ENCODE measurements at places on chromosomes 16 and 17. TPM values are rescaled to one million over a fixed set of nuclear protein-coding genes. Genes with fewer than 3 reads are reported as not detected.
A peak's percentile ranks its signal among the peaks of the same experiment; 100 is the strongest.

The CES3 gene
- total RNA-seq = 1.9 TPM

The MRC2 gene
- 61.4 TPM for total RNA-seq

The MYH11 gene
- total RNA-seq = not detected

GRCh38 chr16:27315333-27316037 is 1.7 kb downstream of the IL4R start:
- peak; percentile 59 for DNase-seq

The SYNGR2 gene
- 41.3 TPM for total RNA-seq

DNA sequence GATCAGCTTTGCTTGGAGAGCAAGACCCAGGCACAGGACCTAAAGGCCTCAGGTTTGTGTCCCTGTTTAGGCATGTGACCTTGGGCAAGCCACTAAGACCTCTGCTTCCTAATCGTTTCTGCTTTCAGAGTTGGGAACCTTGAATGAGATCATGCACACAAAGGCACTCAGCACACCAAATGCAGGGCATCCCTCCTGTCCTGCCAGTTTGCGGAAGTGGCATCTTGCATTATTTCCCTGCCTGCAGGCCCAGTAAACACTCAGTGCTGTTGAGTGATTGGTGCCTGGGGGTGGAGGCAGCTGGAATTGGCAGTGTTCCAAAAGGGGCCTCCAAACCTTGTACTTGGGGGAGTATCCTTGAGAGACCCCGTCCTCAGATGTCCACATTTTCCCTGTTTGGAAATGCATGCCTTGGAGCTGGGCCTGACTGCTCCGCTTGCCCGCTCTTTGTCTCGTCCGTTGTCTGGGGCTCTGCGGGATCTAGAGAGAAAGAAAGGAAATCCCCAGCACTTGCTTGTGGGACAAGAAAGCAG is 28.7 kb downstream of the MRM1 start:
- no peak for DNase-seq

DNA sequence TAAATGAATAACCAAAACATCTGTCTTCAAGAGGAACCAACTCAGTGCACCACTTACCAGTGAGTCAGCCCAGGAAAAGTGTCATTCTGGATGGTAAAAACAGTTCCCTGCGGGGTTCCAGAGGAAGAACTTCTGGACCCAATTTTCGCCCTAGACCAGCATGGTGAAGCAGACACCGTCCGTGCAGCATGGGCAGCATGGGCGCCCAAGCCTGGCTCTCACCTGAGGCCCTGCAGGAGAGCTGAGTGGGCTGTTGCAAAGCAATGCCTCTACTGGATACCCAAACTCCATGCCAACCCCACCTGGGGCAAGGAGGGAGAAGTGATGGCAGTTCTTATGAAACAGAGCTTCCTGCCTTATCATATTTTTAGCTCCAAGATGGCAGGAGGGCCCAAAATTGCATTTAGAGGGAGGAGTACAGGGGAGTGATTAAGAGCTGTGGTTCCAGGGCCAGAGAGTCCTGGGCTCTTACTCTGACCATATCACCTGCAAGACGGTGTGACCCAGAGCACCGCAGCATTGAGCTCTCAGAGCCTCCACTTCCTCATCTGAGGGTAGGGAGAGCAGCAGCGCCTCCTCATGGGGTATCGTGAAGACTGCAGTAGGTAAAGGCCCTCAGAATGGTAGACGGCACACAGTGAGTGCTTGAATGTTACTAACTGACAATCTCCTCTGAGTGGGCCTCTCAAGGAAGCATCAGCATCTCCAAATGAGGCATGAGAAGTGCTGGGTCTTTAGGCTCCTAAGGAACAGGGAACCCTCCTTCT is 16.6 kb upstream of the INPP5K start:
- DNase-seq = no peak

DNA sequence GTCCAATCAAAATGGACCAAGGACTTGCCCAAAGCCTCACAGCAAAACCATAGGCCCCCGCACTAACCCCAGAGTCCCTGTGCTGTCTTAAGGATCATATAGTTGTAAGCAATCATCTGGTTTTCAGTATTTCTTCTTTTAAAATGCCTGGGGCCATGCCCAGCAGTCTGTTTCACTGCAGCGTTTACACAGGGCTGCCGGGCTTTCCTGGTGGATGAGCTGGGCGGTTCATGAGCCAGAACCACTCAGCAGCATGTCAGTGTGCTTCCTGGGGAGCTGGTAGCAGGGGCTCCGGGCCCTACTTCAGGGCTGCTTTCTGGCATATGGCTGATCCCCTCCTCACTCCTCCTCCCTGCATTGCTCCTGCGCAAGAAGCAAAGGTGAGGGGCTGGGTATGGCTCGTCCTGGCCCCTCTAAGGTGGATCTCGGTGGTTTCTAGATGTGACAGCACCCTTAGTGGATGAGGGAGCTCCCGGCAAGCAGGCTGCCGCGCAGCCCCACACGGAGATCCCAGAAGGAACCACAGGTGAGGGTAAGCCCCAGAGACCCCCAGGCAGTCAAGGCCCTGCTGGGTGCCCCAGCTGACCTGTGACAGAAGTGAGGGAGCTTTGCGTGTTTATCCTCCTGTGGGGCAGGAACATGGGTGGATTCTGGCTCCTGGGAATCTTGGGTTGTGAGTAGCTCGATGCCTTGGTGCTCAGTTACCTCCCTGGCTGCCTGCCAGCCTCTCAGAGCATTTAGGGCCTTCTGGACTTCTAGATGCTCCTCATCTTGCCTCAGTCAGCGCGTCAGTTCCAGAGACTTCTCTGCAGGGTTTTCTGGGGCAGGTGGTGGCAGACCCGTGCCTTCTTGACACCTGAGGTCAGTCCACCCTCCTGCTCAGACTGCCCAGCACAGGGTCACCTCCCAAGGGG is 24.8 kb upstream of the STH start:
- DNase-seq = no peak

DNA sequence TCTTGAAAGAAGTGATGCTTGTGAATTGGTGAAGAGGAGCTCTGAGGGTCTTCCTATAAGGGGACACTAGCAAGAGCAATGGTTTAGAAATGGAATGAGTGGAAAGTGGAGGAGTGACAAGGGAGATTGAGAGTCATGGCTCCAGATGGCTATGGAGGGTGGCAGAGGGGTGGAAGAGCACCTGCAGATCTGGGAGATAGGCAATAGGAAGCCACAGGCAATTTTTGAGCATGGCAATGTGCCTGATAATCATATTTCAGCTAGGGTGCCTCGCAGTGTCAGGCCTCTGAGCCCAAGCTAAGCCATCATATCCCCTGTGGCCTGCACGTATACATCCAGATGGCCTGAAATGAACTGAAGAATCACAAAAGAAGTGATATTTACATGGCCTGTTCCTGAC is 21.5 kb downstream of the RGS9 start:
- DNase-seq = no peak

DNA sequence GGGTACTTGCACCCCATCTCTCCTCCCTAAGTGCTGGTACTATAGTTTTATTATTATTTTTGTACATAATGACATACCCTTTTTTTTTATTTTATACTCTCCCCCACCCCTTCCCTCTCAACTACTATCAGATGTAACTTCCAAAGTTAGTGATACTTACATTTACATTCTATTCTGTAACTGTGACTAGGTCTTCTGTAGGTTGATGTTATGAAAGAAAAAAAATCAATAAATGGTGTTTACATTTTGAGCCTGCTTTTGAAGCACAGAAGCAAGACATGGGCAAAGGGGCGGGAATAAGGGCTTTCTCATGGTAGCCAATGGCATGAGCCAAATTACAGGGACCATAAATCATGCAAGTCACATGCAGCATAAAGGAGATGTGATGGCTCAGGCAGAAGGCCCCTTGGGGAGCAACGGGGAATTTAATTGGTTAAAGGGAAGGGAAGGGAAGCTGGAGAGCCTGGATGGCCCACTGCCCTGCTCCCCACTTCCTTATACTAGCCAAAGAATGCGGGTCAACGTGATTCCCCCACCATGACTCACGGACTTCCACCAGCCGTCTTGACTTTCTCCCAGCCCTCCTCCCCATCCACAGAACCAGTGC is 2.4 kb upstream of the ACSF2 start:
- DNase-seq = peak; percentile 94

The HSD11B2 gene
- not detected for total RNA-seq

DNA sequence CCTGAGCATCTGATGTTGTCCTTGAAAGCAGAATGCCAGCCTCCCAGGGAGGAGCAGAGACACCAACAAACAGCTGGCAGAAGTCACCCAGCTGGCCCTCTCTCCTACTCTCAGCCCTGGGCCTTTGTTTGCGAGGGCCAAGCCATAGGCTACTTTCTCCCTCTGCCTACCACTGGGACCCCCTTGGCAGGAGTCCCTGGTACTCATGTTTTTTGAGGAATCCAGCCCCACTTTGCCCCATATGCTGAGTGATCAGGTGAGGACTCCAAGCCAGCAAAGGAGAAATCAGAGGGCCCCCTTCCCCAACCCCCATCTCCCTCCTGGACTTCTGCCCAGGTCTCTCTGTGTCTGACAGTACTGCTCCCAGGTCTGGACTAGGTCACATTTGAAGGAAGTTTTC is 121.9 kb downstream of the USP31 start:
- no peak for DNase-seq

- DNase-seq = no peak
Observed at GRCh38 chr17:83012200-83012785, 67.1 kb upstream of the METRNL start.

The UBB gene
- 957 TPM for total RNA-seq

GRCh38 chr17:81099888-81100287 is 64.9 kb downstream of the BAIAP2 start:
- no peak for DNase-seq

The DRC3 gene
- 1.3 TPM for total RNA-seq

GRCh38 chr16:27922433-27922832 is 141.1 kb downstream of the GSG1L start:
- no peak for DNase-seq

DNA sequence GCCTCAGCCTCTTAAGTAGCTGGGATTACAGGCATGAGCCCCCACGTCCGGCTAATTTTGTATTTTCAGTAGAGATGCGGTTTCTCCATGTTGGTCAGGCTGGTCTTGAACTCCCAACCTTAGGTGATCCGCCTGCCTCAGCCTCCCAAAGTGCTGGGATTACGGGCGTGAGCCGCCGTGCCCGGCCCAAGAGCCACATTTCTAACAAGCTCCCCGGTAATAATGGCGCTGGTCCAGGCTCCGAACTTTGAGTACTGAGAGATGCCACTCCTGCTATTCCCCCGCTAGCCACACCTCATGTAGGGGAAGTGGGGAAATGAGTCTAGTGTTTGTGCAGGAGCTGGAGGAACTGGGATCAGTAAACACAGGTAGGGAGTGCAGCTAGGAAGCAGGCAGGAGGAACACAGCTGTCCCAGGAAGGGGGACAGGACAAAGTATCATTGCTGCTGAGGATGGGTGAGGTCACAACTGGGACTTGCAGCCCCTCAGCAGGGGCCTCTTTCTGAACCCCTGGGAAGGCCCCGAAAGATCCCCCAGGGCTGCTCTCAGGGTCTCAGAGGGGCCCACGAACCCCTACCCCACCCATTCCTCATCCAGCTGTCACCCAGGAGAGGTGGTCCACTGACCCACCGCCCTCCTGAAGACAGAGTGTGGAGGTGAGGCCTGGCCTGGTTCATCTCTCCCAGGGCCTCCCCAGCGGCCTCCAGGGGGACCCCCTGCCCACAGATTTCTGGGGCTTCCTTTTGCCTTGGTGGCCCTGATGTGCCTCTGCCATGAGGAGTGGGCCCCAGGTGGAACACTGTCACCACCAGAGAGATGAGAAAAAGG is 3.7 kb upstream of the KREMEN2 start:
- DNase-seq = no peak

DNA sequence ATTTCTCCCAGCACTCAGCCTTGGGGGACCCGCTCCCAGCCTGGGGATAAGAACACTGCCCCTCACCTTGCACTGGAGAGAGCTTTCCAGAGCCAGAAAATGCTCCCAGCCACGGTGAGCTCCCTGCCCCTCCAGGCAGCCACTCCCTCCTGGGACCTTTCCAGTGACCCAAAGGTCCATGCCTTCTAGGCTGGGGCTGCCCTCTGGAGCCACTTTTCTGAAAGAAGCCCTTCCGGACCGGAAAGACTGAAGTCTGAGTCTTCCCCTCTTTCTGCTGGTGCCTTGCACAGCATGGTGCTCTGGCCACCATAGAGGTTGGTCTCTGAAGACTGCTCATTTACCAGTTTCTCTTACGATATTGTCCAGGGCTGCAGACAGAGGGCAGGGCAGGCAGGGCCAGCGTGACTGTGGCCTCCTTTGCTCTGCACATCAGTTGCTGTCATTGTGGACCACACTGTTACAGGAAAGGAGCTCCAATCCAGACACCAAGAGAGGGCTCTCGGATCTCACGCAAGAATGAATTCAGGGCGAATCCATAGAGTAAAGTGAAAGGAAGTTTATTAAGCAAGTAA is 7.1 kb upstream of the ABCC12 start:
- DNase-seq = no peak

The KRTAP3-2 gene
- total RNA-seq = not detected

DNA sequence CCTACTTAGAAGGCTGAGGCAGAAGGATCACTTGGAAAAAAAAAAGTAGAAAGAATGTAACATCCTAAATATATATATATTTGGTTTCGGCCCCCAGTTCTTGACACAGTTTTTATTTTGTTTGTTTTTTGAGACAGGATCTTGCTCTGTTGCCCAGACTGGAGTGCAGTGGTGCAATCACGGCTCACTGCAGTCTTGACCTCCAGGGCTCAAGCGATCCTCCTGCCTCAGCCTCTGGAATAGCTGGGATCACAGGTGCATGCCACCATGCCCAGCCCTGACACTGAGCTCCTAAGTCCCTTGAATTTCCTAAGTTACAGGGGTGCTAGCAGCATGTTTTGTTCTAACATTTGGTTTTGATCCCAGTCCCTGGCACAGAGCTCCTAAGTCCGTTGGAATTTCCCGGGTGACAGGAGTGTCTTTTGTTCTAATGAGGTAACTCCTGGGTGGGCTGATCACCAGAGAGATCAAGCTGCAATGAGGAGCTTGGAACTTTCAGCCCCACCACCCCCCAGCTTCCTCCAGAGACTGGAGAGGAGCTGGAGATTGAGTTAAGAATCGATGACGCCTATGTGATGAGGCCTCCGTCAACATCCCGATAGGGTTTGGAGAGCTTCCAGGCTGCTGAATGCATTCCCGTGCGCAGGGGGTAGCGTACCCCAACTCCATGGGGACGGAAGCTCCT is 20.0 kb downstream of the MXRA7 start:
- no peak for DNase-seq

- DNase-seq = no peak
Observed at GRCh38 chr16:88904676-88905365, 38.4 kb upstream of the PABPN1L start.

The KCNJ12 gene
- 5.2 TPM for total RNA-seq

GRCh38 chr17:7496470-7497183 is 12.5 kb downstream of the POLR2A start:
- no peak for DNase-seq

GRCh38 chr17:20275653-20276052 is 191.7 kb downstream of the LGALS9B start:
- DNase-seq = no peak

All from MG63 (cell line).